ENCODE measurements at places on chromosomes 11 and 22.

- DNase-seq, result no peak
Measured at GRCh38 chr22:46432164-46433068, 96.9 kb downstream of the TRMU start.

GRCh38 chr11:95374105-95374504 lies 143.1 kb upstream of the SESN3 start:
- no peak for DNase-seq

DNA sequence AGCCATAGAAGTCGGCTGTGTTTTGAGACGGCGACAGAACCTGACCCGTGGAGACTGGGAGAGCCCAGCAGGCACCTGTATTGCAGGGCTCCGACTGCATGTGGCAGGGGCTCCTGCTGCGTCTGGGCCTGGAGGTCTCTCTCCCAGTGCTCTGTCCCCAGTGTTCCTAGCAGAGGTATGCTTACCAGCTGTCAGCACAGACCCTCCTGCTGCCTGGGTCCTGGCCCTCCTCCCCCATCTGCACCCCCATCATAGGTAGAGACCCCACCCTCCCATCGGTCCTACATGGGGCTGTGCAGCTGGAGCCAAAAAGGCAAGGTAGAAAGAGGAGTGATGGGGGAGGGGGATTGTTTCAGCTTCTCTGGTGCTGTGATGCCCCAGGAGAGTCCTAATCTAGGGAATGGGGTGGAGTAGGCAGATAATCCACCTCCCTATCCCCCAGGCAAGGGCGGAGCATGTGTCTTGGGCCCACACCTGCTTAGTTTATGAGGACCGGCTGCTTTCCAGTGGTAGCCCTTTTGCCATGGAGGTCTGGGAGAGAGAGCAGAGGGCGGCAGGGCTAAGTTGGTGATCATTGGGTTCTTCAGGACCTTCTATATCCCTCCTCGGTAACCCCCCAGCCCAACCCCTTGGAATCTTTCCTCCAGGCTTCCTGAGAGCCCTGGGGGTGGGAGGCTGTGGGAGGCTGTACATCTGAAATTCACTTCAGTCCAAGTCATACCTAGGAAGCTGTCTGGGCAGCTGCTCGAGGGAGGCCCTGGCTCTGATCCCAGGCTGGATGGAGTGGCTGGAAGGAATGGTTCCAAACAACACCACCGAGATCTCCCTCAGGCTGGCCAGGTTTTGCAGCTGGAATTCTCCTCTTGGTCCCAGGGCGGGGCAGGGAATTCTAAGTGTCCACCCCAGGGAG lies 5.3 kb downstream of the SLC7A4 start:
- no peak for DNase-seq

DNA sequence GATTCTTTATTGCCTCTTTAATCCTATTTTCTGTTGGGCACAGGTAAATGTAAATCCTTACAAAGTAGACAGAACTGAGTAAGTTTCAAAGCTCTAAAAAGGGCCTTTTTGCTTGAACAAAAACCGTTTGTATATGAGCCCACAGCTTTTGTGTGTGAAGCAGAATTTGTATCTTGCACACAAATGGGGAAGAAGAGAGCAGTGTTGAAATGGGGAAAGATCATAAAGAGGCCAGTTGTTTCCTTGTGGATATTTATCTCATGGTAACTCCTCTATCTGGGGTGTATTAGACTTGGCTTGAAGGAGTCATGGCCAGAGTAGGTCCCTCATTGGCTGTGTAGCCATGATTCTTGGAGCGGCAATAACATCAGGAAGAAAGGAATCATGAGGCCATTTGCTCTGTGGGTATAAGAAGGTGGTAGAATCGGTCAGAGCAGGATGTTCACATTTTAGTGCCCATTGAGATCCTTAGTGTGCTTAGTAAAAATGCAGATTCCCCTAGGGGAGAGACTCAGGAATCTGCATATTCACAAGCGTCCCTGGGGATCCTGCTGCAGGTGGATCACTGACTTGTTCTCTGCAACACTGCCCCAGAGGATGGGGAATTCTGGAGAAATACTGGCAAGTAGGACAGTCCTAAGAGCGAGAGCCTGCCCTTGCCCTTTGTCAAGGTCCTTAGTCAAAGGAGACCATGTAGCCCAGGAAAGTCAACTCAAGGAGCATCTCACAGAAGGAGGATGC lies 126.5 kb downstream of the LDLRAD3 start:
- DNase-seq, result no peak

GRCh38 chr11:45450189-45450588 lies 164.0 kb upstream of the SYT13 start:
- no peak for DNase-seq

- DNase-seq, result no peak
Measured at GRCh38 chr11:108019870-108020540, 11.3 kb downstream of the CUL5 start.

- DNase-seq, result no peak
Measured at GRCh38 chr11:29781268-29781667, 235.6 kb downstream of the KCNA4 start.

GRCh38 chr22:30469165-30469564 lies 2.7 kb downstream of the SEC14L3 start:
- no peak for DNase-seq

DNA sequence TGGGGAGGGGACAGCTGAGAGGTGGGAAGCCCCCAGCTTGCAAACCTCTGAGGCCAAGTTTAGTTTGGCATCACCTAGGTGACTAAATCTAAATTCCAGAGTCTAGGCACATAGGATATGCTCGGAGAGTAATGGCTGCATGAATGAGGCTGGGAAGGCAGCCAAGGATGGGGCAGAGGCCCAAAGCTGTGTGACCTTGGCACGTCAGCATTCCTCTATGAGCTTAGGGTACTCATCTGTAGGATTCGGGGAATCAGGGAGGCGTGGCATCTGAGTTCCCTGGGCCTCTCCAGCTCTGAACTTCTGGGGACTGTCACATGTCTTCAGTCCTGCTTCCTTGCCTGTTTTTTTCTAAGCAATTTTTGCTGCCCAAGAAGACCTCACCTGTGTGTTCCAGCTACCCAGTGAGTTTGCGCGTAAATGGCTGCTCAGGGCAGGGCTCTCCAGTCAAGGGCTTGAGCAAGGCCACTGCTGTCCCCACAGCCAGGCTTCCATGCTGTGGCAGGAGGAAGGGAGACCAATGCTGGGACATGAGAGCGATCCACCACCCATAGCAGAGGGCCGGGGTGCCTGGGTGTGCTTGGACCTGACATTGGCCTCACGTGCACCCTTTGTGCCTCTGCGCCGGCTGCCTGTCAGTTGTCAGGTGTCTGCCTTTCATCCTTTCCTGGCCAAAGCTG lies 13.9 kb downstream of the DAGLA start:
- DNase-seq, result no peak

- DNase-seq, result no peak
Measured at GRCh38 chr11:62087694-62088093, 36.1 kb upstream of the INCENP start.

DNA sequence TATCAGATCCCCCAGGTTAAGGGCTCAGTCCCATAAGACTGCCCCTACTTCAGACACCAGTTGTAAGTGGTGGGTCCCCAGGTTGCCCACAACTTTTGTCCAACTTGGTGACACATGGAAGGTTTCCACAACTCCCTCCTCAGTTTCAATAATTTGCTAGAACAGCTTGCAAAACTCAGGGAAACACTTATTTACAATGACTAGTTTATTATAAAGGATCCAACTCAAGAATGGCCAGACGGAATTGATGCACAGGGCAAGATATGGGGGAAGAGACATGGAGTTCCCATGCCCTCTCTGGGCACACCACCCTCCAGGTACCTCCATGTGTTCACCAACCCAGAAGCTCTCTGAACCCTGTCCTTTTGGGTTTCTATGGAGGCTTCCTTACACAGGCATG lies 5.6 kb downstream of the APOL6 start:
- no peak for DNase-seq

- DNase-seq, result no peak
Measured at GRCh38 chr11:60334005-60334620, 7.1 kb downstream of the MS4A6E start.

- DNase-seq, result no peak
Measured at GRCh38 chr11:15911377-15912044, 444.8 kb downstream of the SOX6 start.

All from pancreas (tissue), 10 donors.